ENCODE measurements at places on chromosomes 5 and 9.

DNA sequence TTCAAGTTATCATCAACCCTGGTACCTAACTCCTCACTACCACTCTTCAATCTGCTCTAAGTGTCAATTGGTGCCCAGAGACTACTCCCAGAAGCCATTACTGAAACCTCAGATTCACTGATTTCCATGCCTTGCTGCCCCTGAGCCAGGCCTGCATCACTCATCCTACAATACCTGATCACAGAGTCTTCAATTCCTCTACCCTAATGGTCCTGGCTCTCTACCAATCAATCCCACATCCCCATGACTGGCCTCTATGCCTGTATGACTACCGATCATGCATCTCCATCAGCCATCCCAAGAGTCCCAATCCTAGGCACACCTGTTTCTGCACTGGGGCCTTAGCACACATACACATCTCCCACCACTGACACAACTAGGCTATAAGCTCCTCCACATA is 2.5 kb downstream of the ZNF484 start:
- no peak for DNase-seq

DNA sequence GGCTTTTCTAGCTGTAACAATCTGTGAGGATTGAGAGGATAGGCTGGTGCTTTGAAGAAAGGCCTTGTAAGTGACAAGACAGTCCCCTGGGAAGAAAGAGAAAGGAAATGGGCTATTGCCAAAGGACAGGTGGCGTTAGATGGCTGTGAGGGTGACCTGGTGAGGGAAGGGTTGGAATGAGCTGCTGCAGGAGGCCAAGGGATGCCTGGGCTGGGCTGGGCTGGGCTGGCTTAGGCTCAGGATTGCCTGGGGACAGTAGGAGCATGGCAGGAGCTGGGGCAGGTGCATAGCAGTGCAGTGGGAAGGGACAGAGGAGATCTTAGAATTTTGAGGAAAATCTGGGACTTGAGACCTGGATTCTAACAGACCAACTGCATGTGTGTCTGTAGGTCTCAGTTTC is 9.7 kb upstream of the MYOZ3 start:
- DNase-seq: no peak

DNA sequence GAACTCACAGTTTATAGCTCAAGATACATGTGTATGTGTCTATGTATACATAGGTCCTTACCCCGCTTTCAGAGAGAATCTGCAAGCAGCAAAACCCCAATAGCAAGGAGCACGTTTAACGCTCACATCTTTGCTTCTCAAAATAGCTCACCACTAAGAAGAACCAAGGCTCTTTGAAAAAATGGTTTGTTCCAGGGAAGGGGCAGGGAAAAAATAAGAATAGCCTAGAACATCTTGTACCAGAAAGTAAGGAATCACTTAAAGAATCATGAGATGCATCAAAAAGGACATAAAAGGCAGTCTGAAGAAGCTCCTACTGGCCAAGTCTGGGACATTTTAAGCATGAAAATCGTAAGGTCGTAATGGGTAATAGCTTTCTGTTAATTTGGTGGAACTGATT is 196.4 kb downstream of the FSTL4 start:
- DNase-seq: no peak

DNA sequence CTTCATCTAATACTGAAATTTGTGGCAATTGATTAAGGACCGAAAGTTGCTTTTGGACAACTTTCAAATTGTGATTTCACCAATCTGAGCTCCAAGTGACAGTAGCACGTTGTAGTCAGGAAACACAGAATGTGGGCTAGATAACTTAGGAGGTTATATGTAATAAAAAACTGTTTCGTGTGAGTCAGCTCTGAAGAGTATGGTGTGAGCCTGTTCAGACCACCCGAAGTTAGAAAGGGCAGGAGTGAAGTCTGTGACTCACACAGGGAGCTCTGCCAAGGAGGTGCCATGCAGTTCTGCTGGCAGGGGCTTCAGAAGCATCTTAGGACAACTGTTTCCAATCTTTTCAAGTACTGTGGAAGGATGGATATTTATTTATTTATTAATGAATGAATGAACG is 16.4 kb upstream of the ZBTB34 start:
- DNase-seq: no peak

GRCh38 chr5:141603923-141604717 is 14.7 kb downstream of the DIAPH1 start:
- no peak for DNase-seq
